NCI-H748 treated with DMSO at 0.1 percent for 48 hours (cell line): ENCODE measurements at places on chromosomes 11 and 22.

GRCh38 chr11:80104191-80104590 is 663.4 kb upstream of the TENM4 start:
- DNase-seq: no peak

DNA sequence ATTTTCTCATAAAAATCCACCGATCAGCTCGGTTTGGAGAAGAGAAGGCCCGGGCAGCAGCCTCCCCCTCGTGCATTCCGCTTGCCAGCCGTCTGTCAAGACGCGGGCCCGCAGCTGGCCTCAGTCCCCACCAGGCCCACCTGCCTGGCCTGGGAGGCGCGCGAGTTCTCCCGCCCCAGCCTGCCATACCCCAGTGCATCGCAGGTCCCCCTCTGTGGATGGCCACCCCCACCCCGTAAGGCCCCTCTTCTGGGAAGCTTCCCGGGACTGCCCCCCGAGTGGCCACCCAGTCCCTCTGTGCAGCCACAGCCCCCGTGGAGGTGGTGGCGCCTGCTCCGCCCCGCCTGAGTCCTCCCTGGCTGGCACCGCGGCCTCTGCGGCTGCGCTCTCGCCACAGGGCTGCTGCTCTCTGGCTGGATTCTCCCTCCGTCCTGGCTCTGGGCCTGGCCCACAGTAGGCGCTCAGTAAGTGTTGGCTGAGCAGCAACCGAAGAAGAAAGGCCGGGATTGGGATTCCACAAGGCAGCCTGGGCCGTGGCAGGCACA is 74.0 kb upstream of the TCF20 start:
- no peak for DNase-seq

DNA sequence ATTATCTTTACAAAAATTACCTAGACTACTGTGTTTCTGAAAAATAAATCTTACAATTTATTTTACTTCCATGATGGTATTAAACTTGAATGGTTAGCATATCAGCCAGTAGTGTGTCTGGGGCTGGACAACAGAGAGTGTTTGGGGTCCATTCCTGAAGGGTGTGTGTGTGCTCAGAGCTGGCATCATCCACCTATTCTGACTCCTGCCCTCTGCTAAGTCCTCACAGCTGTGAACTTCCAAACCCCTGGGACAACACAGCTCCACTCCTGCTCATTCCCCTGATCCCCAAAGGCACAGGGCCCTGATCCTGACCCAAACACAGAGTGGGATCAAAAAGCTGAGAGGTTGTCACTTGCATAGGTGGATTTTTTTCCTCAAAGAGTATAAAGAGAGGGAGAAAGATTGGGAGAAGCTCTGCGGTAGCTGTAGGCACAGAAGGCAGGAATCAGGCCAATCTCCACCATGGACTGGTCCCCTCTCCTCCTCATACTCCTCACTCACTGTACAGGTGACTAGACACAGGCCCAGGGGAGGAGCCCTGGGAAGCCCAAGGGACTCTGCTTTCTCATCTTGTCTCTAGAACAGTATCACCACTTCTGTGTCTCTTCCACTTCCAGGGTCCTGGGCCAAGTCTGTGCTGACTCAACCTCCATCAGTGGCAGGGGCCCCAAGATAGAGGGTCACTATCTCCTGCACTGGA is 55.7 kb upstream of the TOP3B start:
- no peak for DNase-seq

- peak; percentile 10 for DNase-seq
These were observed 25.7 kb downstream of the DRD4 start for GRCh38 chr11:662689-663274.
